Calu3 (cell line): ENCODE measurements at places on chromosomes 3 and 15.

DNA sequence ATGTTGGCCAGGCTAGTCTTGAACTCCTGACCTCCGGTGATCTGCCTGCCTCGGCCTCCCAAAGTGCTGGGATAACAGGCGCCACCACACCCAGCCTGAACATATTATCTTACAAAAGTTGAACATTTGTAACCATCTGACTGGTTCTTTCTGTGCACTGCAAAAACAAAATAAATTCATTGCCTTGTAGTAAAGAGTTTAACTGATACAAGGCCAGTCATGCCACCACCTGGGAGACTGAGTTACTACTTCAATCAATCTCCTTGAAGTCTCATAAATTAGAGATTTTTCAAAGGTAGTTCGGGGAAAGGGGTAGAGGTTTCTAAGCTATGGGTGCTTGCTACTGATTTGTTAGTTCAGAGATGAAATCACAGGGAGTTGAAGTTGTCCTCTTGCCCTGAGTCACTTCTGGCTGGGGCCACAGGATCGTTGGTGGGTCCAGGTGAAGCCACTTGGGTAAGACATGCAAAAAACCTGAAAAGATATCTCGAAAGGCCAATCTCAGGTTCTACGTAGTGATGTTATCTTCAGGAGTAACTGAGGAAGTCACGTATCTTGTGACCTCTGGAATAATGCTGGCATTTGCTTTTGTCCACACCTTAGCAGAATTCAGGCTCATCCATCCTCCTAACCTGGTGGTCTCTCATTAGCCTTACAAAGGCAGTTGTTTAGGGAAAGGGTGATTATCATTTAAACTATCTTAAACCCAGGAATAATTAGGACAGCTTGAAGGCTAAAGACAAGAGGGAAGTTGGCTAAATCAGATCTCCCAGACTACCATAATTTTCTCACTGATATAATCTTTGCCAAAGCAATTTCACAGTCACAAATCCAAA, 33.7 kb downstream of the ZBTB11 start:
- no peak for DNase-seq

GRCh38 chr15:72271895-72272212, 500 bp downstream of the PARP6 start:
- DNase-seq, result peak; percentile 11

- peak; percentile 7 for DNase-seq
Measured at GRCh38 chr3:167110901-167111300, 269.2 kb downstream of the ZBBX start.

DNA sequence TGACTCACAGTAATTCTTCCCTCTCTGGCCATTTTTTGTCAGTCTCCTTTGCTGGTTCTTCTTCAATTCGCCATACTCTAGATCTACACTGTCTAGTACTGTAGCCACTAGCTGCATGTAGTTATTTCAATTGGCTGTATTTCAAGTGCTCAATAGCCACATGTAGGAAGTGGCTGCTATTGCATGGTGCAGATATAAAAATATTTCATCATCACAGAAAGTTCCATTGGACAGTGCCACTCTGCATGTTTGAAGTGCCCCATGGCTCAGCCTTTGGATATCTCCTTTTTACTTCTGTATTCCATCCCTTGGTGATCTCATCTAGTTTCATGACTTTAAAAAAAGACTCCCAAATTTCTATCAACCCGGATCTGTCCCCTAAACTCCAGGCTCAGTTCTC, 22.1 kb downstream of the PPP2R3A start:
- DNase-seq, result no peak

GRCh38 chr3:54240-54639, 142.3 kb upstream of the CHL1 start:
- no peak for DNase-seq

- DNase-seq, result no peak
Measured at GRCh38 chr3:37450561-37450960, 276.2 kb upstream of the LRRFIP2 start.

GRCh38 chr15:29883126-29883525, 60.9 kb upstream of the TJP1 start:
- DNase-seq, result no peak

GRCh38 chr3:46917257-46917656, 39.7 kb downstream of the PTH1R start:
- no peak for DNase-seq

GRCh38 chr3:17742102-17742879, at the start of gene TBC1D5:
Gene TBC1D5, minus strand, starts transcription at chr3:17742631. Its CDS starts 234,061 bp downstream, at chr3:17508570.
- DNase-seq, result peak; percentile 93
